ENCODE measurements at places on chromosomes 13 and 19.
A peak's percentile ranks its signal among the peaks of the same experiment; 100 is the strongest.

GRCh38 chr19:1826557-1827521 lies 14.8 kb upstream of the ATP8B3 start:
- DNase-seq = no peak

DNA sequence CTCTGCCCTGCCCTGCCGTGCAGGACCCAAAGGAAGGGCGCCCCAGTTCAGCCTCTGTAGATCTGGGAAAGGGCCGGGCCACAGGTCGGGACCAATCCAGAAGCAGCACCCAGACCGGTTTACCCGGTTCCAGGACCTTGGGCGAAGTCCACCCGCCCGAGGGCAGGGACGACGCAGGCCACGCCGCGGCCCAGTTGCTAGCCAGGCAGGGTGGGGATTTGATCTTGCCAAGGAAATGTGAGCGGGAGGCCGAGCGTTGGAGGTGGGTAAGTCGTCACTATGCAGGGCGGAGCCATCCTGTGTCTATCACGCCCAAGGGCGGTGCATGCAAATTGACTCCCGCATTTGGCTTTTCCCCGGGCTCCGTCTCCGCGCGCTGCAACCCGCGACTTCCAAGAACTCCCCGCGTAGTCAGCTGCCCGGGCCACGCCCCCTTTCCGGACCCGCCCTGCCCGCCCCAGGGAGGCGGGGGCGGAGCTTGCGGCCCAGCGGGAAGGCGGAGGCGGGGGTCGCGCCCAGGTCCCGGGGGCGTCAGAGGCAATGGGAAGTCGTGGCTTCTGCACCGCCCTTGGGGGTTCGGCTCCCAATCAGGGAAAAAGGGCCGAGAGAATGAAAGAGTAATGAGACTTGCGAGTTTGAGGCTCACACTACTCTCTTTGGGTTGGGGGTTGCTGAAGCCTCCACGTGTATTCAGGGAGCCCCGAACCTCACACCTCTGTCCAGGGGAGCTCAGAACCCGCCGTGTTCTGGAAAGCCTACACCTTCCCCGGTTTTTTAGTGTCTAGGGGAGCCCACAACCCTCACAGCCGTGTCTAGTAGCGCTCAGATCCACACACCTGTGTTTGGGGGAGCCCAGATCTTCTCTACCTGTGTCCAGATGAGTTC lies 12.8 kb downstream of the IER2 start:
- peak; percentile 95 for DNase-seq

DNA sequence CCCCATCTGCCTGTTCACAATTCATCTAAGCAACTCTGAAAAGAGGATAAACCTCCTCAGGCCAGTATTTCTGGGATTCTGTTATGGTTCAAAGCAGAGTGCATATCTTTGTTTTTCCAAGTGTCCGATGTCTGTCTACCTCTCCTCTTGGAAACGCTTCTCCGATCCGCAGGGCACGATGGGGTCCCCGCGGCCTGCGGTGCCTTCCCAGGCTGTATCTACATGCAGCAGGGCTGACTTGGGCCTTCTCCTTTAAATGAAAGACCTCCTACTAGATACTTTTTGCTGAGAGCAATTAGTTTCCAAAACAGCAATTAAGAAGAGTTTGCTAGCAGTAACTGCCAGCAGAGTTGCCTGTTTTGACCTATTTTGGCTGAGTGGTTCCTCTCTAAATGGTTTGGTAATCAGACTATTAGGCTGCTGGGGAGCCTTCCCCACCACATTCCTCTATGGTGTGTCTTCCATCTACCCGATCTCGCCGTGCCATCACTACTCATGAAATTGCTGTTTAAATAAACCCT lies 23.5 kb downstream of the COL4A2 start:
- no peak for DNase-seq

DNA sequence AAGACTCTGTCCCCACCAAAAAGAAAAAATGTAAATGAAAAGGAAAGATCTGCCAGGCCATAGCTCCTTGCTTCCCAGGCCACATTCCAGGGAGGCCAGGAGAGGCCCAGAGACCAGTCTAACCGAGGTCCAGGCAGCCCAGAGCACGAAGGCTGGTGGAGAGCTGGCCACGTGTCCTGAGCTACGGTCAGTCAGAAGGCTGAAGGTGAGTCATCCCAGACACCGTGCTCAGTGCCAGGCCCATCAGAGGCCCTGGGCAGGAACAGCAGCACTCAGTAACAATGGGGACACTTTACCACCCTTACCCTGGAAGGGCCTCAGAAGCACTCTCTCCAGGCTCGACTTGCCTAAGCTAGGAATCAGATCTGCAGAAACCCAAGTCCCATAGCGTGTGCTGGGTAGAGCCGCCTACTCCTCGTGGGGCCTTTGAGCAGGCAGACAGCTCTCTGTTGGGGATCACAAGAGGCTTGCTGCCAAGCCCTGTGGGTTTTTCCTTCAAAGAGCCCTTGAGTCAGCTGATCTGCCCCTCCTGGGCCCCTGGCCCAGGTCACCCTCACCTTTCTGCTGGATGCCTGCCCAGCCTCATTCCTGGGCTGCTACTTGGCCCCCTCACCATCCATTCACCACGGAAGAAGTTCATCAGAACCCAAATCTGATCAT lies 11.6 kb upstream of the DNMT1 start:
- no peak for DNase-seq

GRCh38 chr19:43525836-43526771 lies 897 bp downstream of the ETHE1 start:
- DNase-seq = peak; percentile 63

- no peak for DNase-seq
Measured at GRCh38 chr13:105377452-105377851, 1158.0 kb downstream of the EFNB2 start.

DNA sequence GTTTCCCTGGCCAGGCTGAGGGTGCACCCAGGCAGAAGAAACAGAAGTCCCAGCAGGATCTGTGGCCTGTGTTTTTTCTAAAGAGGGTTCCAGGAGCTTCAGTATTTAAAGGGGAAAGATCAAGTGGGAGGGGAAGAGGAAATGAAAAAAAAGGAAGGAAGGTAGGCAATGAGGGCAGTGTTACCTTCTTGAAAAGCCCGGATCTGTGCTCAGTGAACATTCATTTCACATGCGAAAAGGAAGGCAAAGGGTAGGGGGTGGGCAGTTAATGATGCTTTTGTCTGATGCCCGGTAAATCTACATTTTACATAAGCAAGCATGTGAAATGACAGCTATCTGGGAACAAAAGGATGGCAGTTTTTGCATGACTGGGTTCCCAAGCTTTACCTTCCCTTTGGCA lies 326.2 kb downstream of the UQCRFS1 start:
- DNase-seq = no peak

DNA sequence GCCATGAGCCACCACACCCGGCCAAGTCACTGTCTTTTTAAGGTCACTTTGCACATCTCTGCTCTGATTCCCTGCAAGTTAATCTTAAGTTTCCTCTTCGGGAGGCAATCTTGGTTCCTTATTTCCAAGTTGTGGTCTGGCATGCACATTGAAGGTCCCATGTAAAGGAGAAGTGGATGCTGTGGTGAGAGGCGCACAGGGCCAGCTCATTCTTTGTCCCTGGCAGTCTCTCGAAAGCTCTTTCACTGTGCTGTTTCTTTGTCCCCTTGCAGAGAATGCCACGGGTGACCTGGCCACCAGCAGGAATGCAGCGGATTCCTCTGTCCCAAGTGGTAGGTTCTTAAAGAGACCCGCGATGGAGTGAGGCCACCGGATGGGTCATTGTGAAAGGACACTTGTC lies 16.4 kb upstream of the C19orf33 start:
- DNase-seq = no peak

GRCh38 chr13:46232281-46232680 lies 20.6 kb downstream of the LRRC63 start:
- no peak for DNase-seq

DNA sequence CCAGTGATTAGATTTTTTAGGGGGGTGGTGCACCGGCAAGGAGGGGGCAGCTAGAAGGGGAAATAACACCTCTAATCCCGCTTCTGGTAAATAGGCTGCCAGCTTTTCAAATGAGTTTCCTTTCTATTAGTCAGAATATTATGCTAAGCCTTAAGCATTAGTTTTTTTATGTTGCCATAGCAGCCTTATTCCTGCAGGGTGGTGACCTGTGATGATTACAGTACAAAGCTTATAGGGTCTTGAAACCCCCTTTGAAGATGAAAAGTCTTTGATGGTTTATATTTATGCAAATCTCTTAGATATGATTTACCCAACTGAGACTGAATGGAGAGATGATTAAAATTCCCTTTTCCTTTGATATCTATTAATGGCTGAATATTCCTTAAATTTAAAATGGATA lies 109.8 kb downstream of the ZIC5 start:
- DNase-seq = no peak

GRCh38 chr13:20359335-20359734 lies 127.2 kb upstream of the GJB6 start:
- DNase-seq = no peak

DNA sequence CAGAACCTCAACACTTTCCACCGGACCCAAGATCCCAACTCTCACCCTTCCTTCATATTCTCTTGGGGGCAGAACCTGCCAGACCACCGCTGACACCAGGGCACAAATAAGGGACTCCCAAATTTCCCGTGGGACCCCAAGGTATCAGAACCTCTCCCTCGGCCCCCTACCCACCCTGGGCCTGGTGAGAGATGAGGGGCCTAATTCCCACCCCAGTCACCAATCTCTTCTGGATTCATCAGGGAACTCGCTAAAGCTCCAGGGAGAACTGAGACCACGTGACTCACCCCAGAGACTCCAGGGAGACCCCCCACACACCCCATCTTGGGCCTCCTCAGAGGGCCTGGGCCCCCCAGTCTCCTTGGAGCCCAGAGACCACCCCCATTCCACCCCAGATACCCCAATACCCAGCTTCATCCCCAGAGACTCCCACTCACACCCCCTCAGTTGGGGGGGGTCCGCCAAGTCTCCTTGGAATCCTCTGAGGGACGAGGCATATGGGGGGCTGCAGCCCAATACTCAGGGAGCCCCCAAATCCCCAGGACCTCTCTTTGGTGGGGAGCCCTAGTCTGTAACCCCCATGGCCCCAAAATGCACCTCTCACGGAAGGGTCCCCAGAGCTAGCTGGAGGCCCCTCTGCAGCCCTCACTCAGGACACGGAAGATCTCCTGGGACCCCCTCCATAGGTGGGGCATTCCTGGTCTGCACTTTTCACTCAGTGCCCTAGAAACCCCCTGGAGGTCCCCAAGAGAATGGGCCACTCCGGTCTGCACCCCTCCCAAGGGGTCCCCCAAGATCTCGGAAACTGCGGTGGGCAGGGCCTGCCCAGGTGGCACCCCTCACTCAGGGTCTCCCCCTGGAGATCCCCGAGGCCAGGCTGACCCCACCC lies 1.6 kb downstream of the LMNB2 start:
- no peak for DNase-seq

DNA sequence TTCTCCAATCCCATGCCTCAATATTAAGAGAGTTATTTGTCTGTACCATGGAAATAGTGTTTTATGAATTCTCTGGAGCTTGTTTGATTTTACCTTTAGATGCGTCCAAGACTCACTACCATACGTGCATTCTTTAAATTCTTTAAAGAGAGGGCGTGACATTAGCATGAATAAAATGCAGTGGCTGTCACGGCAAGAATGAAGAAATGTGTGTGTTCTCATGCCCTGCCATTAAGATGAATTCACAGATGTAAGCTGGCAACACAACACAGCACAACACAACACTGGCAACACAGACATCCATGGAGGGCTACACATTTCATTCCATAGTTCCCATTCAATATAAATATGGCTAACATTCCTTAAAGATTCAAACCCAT lies 213.4 kb downstream of the ENOX1 start:
- DNase-seq = no peak

GRCh38 chr19:21580101-21580500 lies 74.7 kb downstream of the ZNF429 start:
- DNase-seq = no peak

GRCh38 chr19:14440049-14440448 lies 6.9 kb downstream of the PKN1 start:
- DNase-seq = peak; percentile 87

DNA sequence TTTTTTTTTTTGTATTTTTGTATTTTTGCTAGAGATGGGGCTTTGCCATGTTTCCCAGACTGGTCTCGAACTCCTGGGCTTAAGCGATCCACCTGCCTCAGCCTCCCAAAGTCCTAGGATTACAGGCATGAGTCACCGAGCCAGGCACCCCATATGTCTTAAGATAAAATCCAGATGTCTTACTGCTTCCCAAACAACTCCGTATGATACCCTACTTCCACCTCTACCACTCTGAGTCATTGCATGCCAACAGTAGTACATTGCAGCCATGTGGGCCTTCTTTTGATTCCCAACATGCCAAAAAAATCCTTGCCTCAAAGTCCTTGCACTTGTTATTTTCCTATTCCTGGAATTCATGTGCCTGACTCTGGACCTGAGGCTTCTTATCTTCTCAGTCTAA lies 799.2 kb downstream of the GPC5 start:
- DNase-seq = no peak

DNA sequence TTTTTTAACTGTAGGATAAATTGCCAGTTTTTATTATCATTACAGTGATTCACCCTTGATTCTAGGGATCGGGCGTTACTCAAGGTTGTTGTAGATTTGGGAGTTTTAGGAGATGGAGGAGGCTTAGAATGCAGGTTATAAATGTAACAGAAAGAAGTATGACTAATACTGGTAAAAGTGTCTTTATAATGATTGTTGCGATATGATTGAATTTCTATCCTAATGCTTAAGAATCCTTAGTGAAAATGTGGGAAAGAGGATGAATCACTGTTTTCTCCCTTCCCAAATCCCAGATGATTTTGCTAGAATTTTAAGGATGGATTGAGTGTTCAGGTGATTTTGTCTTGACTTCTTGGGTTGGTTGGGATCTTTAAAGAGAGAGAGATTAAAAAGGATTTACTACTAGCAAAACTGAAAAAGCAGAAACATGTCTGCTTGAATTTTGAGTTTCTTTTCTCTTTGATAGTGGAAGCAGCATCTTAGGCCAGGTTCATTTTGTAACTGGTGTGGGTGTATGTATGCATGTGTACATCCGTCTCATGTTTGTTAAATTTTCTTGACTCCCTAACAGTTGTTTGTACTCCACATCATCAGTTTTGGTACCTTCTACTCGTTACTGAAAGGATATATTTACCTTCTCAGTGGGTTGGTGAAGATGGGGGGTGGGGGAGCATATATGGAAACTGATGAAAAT lies 25.9 kb downstream of the ARHGAP35 start:
- DNase-seq = no peak

- peak; percentile 74 for DNase-seq
Measured at GRCh38 chr13:30159446-30159839, 147.9 kb downstream of the KATNAL1 start.

DNA sequence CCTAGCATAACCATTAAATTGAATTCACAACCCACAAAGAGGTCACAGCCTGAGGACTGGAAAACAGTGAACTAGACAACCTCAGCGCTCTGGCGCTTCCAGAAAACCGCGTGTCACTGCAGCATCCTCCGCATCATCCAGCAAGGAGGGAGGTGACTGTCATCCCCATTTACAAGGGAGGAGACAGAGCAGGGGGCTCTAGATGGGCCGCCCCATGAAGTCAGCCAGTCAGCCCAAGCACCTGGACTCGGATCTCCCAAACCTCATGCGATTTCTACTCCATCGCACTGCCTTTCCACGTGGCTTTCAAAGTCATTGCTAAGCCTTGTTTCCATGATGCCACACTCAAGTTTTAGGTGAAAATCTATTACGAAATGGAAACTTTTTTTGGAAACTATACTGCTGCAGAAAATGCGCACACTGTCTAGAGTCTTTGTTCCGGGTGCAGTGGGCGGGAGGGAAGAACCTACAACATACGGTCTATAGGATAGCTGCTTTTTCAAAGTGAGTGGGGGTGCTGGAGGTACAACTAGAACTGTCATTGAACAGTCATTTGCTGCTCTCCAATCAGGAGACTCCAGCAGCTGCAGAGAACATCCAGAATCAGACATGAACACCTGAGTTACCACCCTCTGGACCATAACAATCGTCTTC lies 2.8 kb downstream of the AP3D1 start:
- no peak for DNase-seq

GRCh38 chr19:30155381-30156200 lies 213.6 kb downstream of the URI1 start:
- DNase-seq = no peak
